ENCODE measurements at places on chromosomes 1 and 21.
A peak's percentile ranks its signal among the peaks of the same experiment; 100 is the strongest.

- no peak for DNase-seq
Observed at GRCh38 chr1:8317647-8318381, at the start of gene SLC45A1. Gene SLC45A1, plus strand, starts transcription at chr1:8318114. Its CDS starts 6,216 bp downstream, at chr1:8324330.

GRCh38 chr1:102833151-102833550 lies 275.2 kb downstream of the COL11A1 start:
- no peak for DNase-seq

DNA sequence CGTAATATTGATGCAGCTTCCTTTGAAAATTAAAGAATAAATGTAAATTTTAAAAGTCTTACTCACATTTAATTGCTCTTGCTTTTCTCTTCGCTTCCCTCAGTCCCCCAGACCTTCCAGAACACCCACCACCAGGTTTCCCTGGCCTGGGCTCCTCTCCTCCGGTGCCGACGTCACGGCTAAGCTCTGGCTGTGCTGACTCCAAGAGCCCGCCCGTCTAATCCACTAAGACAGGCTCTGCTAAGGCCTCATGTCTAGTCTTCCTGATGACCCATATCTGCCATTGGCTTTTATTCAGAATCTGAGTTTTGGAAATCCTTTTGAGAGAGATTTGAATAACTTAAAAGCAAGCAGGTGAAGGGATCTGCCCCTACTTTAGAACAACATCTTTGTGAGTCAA lies 53.9 kb upstream of the NADK start:
- DNase-seq: no peak

DNA sequence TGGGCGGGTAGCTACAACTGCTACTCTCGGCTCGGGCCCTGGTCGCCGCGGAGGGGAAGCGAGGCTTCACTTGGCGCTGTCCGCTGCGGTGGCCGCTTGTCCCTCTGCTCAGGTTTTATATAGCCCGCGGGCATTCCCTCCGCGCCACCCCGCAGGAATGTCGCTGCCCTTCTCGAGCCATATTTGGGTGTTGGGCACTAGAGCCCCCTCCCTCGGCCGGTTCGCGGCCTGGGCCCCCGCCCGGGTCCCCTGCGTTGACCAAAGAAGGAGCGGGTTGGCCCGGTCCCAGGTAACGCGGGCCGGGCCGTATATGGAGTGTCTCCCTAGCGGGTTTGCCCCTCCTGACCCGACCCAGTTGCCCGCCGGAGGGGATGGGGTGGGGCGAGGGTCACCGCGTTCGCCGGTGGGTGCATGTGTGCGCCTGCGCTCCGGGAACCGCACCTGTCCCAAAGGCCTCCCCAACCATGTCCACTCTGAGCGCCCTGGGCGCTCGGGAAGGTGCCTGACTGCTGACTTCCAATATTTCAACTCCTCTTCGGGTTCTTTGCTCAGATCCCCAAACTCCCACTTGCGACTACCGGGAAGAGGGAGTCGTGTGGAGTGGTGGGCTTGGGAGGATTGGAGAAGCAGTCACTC lies at the start of gene ACTA1:
Gene ACTA1 (minus strand): TSS at position 90 of the 636 bp plus-strand sequence. CDS start 979 bp downstream, outside the sequence.
- DNase-seq: no peak

GRCh38 chr1:19300211-19300610 lies 11.6 kb upstream of the AKR7A3 start:
- no peak for DNase-seq

DNA sequence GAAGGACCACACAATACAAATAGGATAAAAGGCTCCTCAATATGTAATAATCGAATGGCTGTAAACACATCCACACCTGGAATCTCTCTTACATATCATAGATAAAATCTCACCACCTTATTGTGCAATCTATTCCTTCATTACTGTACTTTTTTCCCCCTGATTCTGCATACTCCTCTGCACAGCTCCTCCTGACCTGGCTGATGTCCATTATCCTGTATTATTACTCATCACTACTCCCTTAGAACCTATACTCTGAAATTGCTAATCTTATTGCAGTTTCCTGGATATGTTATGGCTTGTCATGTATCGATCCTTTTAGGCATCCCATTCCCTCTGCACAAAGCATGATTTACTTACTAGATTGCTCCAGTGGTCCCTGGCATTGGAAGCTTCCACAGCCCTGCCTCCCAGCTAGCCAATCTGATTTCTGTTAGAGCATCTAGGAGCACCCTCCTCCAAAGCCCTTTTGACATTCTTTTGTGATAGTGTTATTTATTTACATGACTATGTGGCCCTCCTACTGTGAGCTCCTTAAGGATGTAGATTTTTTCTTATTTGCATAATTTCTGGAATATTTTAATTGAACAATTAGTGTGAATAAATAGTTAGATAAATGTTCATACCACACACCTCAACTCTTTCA lies 24.2 kb upstream of the PHGDH start:
- no peak for DNase-seq

- no peak for DNase-seq
Observed at GRCh38 chr1:217620814-217621213, 10.1 kb downstream of the GPATCH2 start.

DNA sequence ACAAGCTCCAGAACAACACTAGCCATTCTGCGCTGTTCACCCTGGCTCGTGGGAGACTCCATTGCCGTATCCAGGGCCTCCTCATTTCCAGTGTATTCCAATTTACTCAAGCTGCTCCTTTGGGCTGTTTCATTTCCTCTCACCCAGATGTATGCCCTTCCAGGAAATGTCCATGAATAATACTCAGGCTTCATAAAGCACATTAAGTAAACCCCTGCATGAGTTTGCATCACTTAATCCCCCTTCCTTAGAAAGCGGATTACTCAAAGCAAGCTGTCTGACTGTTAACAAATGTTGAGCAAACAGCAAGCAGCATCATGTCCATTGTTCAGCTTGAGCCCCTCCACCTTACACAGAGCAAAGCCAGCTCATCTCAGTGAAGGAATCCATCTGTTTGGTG lies 403.6 kb upstream of the PBX1 start:
- DNase-seq: no peak

GRCh38 chr1:15609631-15610030 lies 7.6 kb upstream of the DDI2 start:
- no peak for DNase-seq

- no peak for DNase-seq
Observed at GRCh38 chr21:28936036-28936435, 56.6 kb downstream of the LTN1 start.

GRCh38 chr1:192615055-192615454 lies 20.9 kb upstream of the RGS13 start:
- no peak for DNase-seq

GRCh38 chr1:202848191-202848542 lies 37.4 kb downstream of the PCAT6 start:
- no peak for DNase-seq

- no peak for DNase-seq
Observed at GRCh38 chr1:11529763-11530730, 51.1 kb downstream of the DISP3 start.

GRCh38 chr1:33429856-33430691 lies 821 bp downstream of the PHC2 start:
- no peak for DNase-seq

DNA sequence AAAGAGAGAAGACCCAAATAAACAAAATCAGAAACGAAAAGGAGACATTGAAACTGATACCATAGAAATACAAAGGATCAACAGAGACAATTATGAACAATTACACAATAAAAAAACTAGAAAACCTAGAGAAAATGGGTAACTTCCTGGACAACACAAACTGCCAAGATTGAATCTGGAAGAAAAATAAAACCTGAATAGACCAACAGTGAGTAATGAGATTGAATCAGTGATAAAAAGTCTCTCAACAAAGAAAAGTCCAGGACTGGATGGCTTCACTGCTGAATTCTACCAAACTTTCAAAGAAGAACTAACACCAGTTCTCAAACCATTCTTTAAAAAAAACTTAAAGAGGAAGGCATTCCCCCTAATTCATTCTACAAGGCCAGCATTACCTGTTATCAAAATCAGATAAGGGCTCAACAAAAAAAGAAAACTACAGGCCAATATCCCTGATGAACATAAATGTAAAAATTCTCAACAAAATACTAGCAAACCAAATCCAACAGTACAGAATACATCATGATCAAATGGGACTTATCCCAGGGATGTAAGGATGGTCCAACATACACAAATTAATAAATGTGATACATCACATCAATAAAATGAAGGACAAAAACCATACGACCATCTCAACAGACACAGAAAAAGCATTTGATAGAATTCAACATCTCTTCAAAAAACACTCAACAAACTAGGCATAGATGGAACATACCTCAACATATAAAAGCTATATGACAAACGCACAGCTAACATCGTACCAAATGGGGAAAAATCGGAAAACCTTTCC lies 119.9 kb downstream of the ACBD6 start:
- no peak for DNase-seq

DNA sequence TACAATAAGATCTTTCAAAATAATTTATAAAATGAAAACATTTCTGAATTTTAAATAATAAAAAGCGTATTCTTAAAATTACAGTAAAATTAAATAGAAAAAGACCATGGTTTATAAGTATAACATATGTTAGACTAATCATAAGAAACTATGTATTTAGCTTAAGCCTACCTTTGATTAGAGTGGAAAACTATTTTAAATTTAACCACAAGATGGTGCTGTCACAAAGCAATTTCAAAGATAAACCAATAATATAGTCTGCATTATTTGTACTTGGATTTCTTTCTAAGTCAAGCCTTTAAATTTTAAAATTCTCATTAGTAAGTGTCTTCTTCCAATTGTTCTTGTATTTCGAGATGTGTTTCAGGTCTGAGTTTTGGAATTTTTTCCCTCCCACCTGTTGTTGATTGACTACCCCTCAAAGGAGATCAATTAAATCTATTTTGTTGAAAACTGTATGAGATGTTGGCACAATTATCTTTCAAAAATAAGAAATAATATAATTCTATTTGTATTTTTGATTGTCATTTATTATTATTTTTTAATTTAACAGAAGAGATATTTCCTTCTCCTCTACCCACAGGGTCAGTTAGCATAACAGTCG lies 459.8 kb downstream of the KCNT2 start:
- DNase-seq: no peak

GRCh38 chr1:2801535-2802291 lies at the start of gene TTC34:
Gene TTC34, minus strand, starts transcription at chr1:2801693. Its CDS starts 866 bp downstream, at chr1:2800827.
- peak; percentile 19 for DNase-seq

- DNase-seq: no peak
Observed at GRCh38 chr1:56798053-56798471, 21.1 kb downstream of the FYB2 start.

DNA sequence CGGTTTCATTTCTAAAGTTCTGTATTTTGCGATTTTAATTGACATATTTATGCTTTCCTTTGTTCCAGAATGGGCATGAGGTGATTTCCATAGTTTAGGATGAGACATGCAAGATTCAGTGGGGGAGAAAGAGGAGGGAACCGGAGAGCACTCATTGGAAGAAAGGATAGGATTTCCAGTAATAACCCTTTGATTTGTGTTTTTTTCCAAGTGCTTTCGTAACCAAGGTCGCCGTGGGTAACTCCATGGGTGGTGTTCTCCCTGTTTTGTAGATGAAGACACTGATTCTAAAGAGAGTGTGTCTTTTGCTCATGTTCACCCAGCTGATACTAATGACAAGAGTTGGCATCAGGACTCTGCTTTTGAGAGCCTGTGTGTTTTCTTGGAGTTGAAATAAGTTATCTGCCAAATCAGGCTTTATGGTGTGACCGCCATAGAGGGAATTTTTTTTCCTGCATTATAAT lies 170.1 kb downstream of the DHRS3 start:
- DNase-seq: no peak

GRCh38 chr1:184257873-184258272 lies 129.0 kb upstream of the C1orf21 start:
- no peak for DNase-seq

GRCh38 chr1:246622035-246622652 lies 55.9 kb downstream of the CNST start:
- DNase-seq: no peak

DNA sequence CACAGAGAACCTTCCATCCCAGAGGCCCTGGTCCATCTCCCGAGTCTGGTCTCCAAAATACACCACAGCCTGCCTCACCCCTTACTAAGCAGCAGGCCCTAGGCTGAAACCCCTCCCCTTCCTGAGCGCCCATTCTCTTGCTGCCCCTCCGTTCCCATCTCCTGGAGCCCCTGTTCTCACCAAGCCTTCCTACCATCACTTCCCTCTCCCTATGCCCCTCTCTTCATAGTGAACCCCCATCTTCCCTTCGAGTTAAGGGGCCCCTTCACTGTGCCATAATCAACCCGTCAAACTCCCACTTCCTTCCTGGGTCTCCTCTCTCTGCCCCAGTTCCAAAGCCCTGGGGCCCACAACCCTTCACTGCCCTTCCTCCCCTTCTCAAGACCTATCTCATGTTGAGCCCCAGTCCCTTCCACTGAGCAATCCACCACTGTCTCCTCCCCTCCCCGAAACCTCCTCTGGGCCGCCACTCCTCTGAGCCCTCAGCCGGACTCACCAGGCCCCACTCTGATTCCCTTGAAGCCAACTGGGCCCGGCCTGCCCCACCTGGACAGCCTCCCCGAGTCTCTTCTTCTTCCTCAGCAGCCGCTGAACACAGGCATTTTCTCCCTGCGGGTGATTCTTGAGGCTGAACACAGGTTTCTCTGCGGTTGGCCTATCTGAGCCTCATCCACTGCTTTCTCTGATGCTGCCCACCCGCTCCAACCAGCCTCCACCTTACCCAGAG lies 42.2 kb upstream of the WASF2 start:
- DNase-seq: no peak

DNA sequence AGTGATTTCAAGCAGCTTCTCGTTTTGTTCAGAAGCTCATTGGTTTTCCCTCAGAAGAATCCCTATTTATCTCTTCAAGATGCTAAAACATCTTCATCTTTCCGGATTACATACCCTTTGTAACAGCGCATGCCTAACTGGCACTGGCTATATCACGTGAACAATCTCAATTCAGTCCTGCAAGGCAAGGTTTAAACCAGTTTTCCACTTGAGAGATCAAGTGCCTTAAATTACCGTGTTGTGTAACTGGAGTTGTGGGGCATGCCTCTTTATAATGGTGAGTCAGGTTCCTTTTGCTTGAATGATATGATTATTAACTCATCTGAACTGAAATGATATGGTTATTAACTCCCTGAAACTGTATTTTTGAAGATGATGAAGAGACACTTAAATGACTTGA lies 11.0 kb upstream of the ZFP69B start:
- no peak for DNase-seq

GRCh38 chr1:51158263-51158662 lies 56.2 kb downstream of the C1orf185 start:
- DNase-seq: no peak

DNA sequence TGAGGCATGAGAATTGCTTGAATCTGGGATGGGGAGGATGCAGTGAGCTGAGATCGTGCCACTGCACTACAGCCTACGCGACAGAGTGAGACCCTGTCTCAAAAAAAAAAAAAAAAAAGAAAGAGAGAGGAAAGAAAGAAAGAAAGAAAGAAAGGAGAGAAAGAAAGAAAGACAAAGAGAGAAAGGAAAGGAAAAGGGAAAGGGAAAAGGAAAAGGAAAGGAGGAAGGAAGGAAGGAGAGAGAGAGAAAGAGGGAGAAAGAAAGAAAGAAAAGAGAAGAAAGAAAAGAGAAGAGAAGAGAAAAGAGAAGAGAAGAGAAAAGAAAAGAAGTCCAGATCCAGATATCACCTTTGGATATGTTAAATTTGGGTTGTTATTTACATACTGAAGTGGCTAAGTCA lies 106.0 kb downstream of the DPYD start:
- no peak for DNase-seq

GRCh38 chr1:225578251-225578977 lies 74.5 kb downstream of the ENAH start:
- DNase-seq: no peak
